Hematopoietic multipotent progenitor cell treated with erythropoietin and hydrocortisone succinate and interleukin-3 and kit ligand, for 8 days (in vitro differentiated cells): ENCODE measurements at places on chromosomes 7 and 10.

- no peak for DNase-seq
These were observed 5.8 kb downstream of the ADO start for GRCh38 chr10:62810156-62810902.

- DNase-seq: no peak
These were observed 62.0 kb downstream of the KIAA1549 start for GRCh38 chr7:138919216-138919615.

DNA sequence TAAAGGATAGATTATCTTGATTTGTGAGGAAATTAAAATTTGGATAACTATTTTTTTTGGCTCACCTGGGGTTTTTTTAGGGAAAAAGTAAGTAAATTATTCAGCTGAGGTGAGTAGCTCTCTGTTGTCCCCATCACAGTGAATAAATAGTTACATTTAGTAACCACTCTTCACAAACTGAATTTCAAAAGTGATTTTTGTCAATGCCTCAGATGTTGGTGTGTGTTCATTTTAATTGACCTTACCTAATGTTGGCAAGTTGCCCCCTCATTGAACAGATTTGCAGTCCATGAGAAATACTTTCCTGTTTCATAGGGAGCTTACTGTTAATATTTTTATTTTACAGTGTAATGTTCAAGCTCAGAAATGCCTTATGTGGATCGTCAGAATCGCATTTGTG, 18.3 kb downstream of the PLEKHA1 start:
- DNase-seq: no peak

DNA sequence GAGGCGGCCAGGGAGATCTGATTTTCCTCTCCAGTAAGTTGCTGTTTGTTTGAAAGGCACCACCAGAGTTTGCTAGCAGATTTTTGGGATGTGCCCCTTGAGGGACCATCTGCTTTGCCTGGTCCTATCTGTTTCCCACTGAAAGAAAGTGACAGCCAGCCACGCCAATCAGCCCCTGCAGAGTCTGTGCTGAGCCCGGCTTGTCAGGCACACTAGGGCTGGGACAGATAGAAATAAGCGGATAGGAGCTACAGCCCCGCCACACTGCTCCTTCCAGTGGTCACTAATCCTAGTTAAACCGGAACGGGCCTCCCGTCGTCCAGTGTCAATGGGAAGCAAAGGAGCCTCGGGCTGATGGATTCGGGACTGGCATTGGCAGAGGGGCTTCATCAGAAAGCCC, 161.9 kb upstream of the PRR15 start:
- DNase-seq: no peak

GRCh38 chr7:68914006-68914405, 684.3 kb upstream of the AUTS2 start:
- DNase-seq: no peak

- DNase-seq: no peak
These were observed 202.1 kb upstream of the SMIM30 start for GRCh38 chr7:113320419-113320818.

DNA sequence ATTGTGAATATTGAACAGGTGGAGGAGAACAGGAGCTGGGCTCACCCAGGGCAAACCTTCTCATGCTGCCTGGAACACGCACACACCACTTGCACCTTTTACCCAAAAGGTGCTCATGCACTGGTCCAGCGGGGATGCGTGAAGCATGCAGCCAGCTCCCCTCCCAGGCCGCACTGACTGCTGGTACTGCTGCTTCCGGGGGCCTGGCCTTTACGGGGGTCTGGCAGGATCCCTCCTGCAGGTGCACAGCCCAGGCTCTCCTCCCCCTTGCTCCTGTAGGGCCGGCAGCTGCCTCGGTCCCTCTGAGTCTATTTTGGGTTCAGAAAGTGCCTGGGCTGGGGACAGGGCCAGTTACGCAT, 221.7 kb downstream of the DNAJB6 start:
- DNase-seq: no peak

DNA sequence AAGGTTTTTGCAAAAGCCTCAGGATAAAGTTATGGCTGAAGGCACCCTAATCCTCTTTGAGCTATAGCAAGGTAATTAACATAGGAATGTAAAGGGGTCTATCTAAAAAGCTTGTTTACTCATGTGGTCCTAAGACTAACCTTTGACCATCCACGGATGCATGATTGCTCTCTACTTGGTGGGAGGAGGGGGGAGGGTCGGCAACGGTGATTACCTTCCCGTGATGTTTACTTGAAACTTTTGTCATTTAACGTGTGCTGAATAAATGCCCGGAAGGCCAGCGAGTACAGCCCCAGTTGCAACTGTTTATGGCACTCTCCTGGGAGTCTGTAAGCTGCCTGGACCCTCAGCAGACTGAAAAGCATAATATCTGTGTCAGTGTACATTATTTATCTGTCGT, 78.9 kb upstream of the GPR22 start:
- no peak for DNase-seq

- no peak for DNase-seq
These were observed 70.0 kb downstream of the MALSU1 start for GRCh38 chr7:23369100-23369499.

DNA sequence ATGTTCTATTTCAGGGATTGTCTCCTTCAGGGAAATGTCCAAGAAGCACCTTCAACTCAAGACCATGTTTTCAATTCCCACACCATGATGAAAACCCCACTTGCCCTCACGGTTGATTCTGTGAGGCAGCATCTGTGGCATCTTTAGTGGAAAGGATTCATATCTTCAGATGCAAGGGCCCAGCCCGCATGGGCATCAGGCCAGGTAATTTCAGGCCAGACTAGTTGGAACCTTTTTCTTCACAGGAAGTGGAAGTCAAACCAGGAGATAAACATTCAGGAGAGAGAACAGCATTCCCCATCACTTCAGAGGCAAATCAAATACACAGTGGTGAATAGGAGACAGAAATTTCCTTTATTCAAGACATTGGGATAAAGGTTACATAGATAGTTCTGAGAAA, 88.8 kb downstream of the JCAD start:
- no peak for DNase-seq

DNA sequence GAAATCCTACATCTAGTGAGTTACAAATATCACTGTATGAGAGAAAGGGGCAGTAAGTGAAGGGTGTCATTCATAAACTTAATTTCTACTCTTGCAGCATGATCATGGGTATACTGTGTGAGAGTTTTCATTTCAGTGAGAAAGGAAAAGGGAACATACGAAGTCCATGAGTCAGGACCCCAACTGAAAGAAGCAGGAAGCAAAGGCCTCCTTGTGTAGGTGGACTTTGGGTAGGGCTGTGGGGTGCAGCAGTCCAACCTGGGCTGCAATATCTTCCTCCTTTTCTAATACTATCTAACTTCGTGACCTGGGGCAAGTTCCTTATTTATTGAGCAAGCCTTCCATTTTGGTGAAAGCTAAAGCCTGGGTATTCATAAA, 248.2 kb upstream of the TCF7L2 start:
- no peak for DNase-seq

GRCh38 chr10:10320956-10321355, 696.7 kb upstream of the CELF2 start:
- no peak for DNase-seq

- no peak for DNase-seq
These were observed 106.8 kb upstream of the AOAH start for GRCh38 chr7:36831049-36831448.

DNA sequence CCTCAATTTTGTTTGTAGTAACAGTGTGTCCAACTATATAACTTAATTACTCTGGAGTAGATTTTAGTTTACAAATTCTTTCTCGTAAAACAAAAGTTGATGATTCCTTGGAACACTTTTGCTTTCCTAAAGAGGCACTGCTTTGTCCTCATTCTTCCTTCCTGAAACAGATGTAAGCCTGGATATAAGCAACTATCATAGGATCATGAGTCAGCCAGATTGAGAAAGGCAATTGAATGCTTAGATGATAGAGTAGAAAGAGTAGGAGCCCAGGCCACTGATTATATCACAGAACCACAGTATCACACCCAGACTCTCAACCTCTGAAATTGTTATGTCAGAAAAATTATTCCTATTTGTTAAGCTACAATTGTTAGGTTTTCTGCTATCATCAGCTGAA, 69.9 kb downstream of the TMEM106B start:
- no peak for DNase-seq

GRCh38 chr7:55539380-55539779, 32.9 kb downstream of the VOPP1 start:
- no peak for DNase-seq

DNA sequence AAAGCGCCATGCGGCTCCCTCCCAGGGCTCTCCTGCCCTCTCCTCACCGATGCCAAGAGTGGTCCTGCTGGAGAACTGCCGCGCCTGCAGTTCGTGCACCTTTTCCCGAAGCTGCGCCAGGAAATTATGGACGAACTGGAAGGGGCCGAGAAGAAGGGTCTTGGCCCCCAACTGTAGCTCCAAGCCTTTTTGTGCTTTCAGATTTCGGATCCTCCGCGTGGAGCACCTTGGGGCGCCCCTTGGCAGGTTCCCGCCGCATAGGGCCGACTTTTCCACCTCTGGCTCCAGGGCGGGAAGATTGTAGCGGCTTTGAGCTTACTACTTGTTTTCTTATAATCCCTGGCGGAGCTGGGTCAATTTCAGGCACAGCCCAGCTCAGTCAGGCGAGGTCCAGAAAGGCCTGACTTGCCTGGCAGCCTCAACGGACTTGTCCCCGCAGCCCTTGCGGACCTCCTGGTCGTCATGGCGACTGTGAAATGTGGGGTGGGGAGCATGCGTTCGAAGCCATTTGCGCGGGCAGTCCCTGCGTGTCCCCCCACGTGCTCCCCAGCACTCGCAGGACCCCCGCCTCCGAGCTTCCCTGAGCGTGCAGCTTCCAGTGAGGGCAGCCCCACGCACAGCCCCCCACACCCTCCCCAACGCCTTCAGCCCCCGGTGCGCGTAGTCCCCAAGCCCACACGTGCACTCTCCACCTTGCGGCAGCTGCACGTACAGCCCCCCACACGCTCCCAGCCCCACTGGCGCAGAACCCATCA, 129.9 kb downstream of the KBTBD2 start:
- no peak for DNase-seq

DNA sequence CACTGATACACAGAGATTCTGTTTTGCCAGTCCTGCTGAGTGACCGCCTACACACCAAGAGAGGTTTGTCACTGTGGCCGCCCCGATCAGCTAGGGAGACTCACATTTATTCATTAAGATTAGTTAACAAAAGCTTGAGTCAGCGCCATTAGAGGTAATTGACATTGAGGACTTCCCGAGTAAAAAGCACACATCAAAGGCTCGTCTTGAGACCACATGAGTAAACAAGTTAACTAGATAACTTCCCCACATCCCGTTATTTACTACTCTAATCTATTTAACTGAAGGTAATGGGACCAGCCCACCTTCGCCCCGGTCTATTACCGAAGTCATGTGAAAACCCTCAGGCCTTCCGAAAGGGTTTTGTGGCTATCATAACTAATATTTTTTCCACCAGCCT, 23.0 kb downstream of the SRRM3 start:
- DNase-seq: no peak

- no peak for DNase-seq
These were observed 19.9 kb downstream of the TMEM270 start for GRCh38 chr7:73880755-73881328.

GRCh38 chr10:52308251-52309031, 5.6 kb upstream of the DKK1 start:
- peak; percentile 53 for DNase-seq

DNA sequence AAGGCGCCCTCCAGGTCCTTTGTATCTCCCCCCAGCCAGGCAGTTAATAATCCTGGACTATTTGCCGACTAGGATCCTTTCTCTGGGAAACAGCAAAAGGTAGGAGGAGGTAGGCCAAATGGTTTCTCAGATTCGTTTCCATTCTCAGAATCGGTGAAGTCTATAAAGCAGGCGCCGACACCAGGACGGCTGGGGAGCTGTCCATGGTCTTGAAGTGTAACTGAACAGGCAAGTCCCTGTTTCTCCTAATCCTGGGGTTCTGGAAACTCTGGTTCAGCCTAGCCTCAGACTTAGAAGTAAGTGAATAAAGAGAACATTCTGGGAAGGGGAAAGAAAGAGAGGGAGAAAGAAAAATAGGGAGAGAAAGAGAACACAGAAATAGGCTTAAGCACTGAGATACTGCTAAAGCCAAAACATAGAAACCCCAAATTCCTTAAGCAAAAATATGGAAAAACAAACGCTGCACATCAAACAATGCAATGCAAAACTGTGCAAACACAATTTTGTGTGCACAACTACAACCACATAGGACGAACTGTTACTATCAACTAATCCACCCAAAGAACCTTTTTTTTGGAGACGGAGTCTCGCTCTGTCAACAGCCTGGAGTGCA, 11.1 kb upstream of the INA start:
- peak; percentile 62 for DNase-seq

GRCh38 chr10:82982110-82982608, 1107.2 kb downstream of the NRG3 start:
- DNase-seq: no peak
